Activated CD4-positive, alpha-beta memory T cell treated with anti-CD3 and anti-CD28 coated beads, Interleukin-2, amount 10 ng/mL, durations not matched to agents 7 days and 5 days (primary cell): ENCODE measurements at places on chromosomes 6 and 20. TPM values are rescaled to one million over a fixed set of nuclear protein-coding genes. Genes with fewer than 3 reads are reported as not detected.

GRCh38 chr6:56366141-56366852, 118.9 kb upstream of the COL21A1 start:
- DNase-seq: no peak
- H3K4me1 ChIP-seq: no peaks in the 10 kb centered on the region
- H3K27ac ChIP-seq: no peak overlapping the region

DNA sequence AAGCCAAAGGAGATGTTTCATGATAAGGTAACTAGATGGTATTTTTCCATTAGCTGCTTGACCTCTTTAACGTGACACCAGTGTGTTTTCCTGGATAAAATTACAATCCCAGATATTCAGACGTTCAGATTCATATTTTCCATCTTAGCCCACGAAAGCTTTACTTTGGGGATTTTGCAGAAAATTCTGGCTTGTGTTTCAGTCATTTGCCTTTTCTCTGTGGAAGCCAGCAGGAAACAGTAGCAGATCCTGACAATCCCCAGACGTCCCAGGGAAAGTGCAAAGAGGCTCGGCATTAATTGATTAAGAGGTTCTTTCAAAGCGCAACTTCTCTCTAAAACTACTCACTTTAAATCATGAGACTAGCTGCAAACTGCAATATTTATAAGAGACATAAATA, 243.6 kb downstream of the UST start:
- no peaks in the 10 kb centered on the region for H3K27me3 ChIP-seq
- H3K27ac ChIP-seq: no peak overlapping the region
- H3K4me3 ChIP-seq: no peak overlapping the region
- no peak for DNase-seq

MDFI gene
- total RNA-seq: not detected

DHX16 gene
- 37.6 TPM for total RNA-seq

DNA sequence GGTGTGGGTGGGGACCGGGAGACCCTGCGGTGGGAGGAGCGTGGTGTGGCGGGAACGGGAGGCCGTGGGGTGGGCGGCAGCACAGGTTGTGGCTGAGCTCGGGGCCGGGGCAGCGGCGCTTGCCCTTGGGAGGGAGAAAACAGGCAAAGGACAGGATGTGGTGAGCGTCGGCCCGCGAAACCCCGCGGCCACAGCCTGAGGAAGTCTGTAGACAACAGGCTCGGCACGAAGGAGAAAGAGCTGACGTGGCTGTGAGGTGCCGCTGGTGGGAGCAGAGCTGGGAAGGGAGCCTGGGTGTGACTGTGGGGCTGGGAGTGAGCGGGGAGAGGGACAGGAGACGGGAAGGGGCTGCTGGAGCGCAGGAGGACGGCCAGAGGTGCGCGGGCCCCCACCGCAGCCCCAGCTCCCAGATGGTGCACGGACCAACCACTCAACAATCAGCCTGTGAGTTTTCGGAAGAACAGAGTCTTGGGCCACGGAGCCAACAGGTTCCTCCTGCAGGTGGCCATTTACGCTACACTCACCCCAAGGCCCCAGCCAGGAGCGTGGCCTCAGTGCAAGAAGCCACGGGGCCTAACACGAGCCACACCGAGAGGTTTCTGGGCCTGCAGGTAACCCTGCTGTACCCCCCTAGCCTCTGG, 202.8 kb downstream of the DLL1 start:
- H3K27me3 ChIP-seq: no peaks in the 10 kb centered on the region
- DNase-seq: peak; percentile 81
- peak overlapping the region; percentile 83 for H3K4me3 ChIP-seq
- peak overlapping the region; percentile 96 for H3K27ac ChIP-seq

GRCh38 chr6:109255946-109256640, 126.2 kb downstream of the CD164 start:
- peaks cover 4% of the 10 kb centered on the region for H3K27me3 ChIP-seq
- no peaks in the 10 kb centered on the region for H3K4me1 ChIP-seq
- no peak overlapping the region for H3K4me3 ChIP-seq

DNA sequence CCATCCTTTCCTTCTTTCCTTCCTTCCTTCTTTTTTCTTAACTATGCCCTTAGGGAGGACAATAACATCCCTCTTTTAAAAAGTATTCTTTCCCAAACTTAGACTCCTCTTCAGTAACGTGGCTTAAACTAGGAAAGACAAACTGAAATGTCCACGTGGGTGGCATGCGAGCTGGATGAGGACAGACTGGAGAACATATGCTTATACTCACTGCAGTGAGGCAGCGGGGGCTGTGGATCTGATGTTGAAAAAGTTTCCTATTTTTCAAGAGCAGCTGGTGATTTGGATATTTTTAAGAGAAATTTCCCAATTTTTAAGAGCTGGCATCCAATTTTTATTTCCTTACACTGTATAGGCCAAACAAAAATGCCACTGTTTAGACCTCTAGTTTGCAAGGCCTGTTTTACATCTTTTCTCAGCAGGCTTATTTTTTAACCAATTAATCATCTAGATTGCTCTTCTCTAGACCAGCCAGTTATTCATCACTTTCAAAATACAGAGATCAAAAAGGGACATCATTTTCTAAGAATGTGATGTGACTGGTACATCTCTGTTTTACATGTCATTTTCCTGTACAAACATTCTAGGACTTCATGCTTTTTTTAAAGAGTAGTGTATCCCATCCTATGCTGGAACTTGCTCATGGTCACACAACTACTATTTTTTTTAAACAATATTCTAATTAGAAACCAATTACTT, 226.5 kb downstream of the BTBD9 start:
- H3K4me1 ChIP-seq: peaks cover 6% of the 10 kb centered on the region
- no peak overlapping the region for H3K27ac ChIP-seq
- no peak overlapping the region for H3K4me3 ChIP-seq
- DNase-seq: no peak
- H3K27me3 ChIP-seq: no peaks in the 10 kb centered on the region
- no peaks in the 10 kb centered on the region for H3K36me3 ChIP-seq

DNA sequence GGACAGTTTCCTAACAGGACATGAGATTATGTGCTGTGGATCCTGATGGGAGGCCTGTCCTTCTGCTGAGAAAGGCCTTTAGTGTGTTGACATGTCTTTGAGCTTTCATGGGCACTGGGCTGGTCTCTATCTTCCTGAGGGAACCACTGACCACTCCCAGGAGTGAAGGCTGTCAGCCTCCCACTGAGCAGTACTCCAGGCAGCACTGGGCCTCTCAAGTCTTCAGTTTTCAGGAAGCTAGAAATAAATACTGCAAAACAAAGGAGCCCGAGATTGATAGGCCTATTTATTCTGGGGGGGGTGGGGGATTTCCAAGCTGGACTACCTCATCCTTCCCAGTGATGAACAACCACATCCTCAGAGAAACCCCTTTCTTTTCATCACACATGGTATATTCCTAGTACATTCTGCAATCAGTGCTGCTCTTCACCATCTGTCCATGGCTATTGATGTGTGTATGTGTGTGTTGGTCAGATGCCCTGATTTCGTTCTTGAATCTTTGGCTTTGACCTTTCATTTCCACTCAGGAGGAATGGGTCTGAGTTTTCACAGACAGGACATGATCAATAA, 180.9 kb upstream of the SPTLC3 start:
- H3K36me3 ChIP-seq: no peaks in the 10 kb centered on the region
- no peaks in the 10 kb centered on the region for H3K27me3 ChIP-seq
- H3K27ac ChIP-seq: no peak overlapping the region
- no peak for DNase-seq
- no peaks in the 10 kb centered on the region for H3K4me1 ChIP-seq

ZNF311 gene
- total RNA-seq: 0.65 TPM

DNA sequence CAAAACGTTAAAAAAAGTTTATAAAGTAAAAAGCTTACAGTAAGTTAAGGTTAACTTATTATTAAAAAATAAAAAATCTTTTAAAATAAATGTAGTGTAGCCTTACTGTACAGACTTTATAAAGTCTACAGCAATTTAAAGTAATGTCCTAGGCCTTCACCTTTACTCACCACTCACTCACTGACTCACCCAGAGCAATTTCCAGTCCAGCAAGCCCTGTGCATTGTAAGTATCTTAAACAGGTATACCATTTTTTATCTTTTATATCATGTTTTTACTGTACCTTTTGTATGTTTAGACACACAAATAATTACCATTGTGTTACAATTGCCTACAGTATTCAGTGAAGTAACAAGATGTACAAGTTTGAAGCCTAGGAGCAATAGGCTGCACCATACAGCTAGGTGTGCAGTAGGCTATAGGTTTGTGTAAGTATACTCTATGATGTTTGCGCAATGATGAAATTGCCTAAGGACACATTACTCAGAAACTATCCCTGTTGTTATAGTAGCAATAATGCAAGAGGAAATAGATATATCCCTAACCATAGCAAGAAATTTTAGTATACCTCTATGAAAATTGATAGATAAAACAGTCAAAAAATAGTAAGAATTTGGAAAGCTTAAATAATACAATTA, 39.5 kb downstream of the FBXO5 start:
- no peaks in the 10 kb centered on the region for H3K36me3 ChIP-seq
- DNase-seq: no peak
- H3K4me3 ChIP-seq: no peak overlapping the region
- peaks cover 2% of the 10 kb centered on the region for H3K4me1 ChIP-seq

MBOAT1 gene
- 27.1 TPM for total RNA-seq

GRCh38 chr6:128413291-128413690, 107.1 kb downstream of the PTPRK start:
- no peaks in the 10 kb centered on the region for H3K4me1 ChIP-seq
- no peaks in the 10 kb centered on the region for H3K27me3 ChIP-seq
- no peak overlapping the region for H3K27ac ChIP-seq
- no peak for DNase-seq

TOX2 gene
- 4.6 TPM for total RNA-seq

MEI4 gene
- total RNA-seq: not detected

CST5 gene
- total RNA-seq: not detected

GRCh38 chr6:2581611-2582010, 169.1 kb downstream of the MYLK4 start:
- no peaks in the 10 kb centered on the region for H3K36me3 ChIP-seq
- no peaks in the 10 kb centered on the region for H3K4me1 ChIP-seq
- no peak overlapping the region for H3K4me3 ChIP-seq
- H3K27ac ChIP-seq: no peak overlapping the region
- no peak for DNase-seq

DNA sequence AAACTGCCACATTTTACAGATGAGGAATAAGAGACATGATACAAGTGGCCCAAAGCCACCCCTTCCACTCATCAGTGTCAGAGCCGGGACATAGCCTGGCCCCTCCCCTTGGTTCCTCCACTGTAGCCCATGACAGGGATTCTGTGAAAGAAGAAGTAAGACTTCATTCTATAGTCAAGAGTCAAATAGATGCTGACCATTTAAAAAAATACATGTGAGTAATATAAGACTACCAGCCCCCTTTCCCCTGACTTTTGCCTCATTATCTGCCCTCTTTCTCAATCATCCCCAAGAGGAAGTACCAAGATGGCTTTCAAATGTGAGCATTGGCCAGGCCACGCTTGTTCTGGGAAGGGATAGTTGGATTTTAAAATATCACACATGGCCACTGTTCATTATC, 57.8 kb upstream of the TAB2 start:
- H3K27me3 ChIP-seq: no peaks in the 10 kb centered on the region
- peaks cover 11% of the 10 kb centered on the region for H3K4me1 ChIP-seq
- no peak for DNase-seq
- H3K4me3 ChIP-seq: no peak overlapping the region

DNAH8 gene
- total RNA-seq: 0.05 TPM

DNA sequence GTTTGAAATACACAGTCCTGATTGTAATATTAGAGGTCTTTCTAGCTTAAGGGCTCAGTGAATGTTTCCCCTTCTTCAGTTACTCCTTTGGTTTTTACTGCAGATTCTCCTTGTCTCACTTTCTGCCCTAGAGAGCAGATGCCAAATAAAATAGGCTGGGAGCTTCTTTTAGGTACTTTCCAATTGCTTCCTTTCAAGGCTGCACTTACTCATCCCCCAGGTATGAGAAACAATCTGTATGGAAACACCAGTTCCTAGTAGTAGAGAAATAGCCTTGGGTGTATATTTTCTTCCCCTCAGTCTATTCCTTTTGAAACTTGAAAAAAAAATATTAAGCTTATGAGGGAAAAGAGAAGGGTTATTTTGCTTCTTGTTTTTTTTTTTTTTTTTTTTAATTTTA, 139.7 kb downstream of the PAK5 start:
- no peak overlapping the region for H3K4me3 ChIP-seq
- no peak for DNase-seq
- H3K36me3 ChIP-seq: no peaks in the 10 kb centered on the region
- no peaks in the 10 kb centered on the region for H3K4me1 ChIP-seq
- H3K27ac ChIP-seq: no peak overlapping the region
- H3K27me3 ChIP-seq: no peaks in the 10 kb centered on the region

DNA sequence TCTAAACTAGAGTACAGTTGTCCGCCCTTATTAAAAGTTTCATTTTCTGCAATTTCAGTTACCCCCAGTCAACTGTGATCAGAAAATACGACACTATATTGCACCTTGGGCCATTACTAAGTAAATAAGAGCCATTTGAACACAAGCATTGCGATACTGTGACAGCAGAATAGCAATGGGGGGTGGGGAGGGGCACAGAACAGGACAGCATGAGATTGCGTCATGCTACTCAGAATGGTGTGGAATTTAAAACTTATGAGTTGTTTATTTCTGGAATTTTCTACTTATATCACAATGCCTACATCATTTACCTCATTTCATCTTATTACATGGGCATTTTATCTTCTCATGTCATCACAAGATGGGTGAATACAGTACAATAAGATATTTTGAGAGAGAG, 166.3 kb downstream of the MANEA start:
- no peak for DNase-seq
- H3K36me3 ChIP-seq: no peaks in the 10 kb centered on the region
- no peak overlapping the region for H3K4me3 ChIP-seq
- no peaks in the 10 kb centered on the region for H3K4me1 ChIP-seq
- no peak overlapping the region for H3K27ac ChIP-seq

GSTA1 gene
- total RNA-seq: not detected

- no peak for DNase-seq
- H3K36me3 ChIP-seq: no peaks in the 10 kb centered on the region
- H3K4me3 ChIP-seq: no peak overlapping the region
- H3K4me1 ChIP-seq: peaks cover 54% of the 10 kb centered on the region
- peaks cover 49% of the 10 kb centered on the region for H3K27me3 ChIP-seq
- H3K27ac ChIP-seq: no peak overlapping the region
Observed at GRCh38 chr20:44071057-44071456, 115.9 kb downstream of the JPH2 start.

SOX4 gene
- 0.20 TPM for total RNA-seq

DOK5 gene
- total RNA-seq: not detected

GRCh38 chr6:27608916-27609883, 136.3 kb upstream of the ZNF184 start:
- no peak overlapping the region for H3K27ac ChIP-seq
- no peaks in the 10 kb centered on the region for H3K36me3 ChIP-seq
- no peak overlapping the region for H3K4me3 ChIP-seq
- H3K27me3 ChIP-seq: peaks cover 38% of the 10 kb centered on the region

BMP6 gene
- total RNA-seq: not detected

HSD17B8 gene
- 11.4 TPM for total RNA-seq

- H3K4me3 ChIP-seq: no peak overlapping the region
- no peaks in the 10 kb centered on the region for H3K36me3 ChIP-seq
- H3K27me3 ChIP-seq: peaks cover 15% of the 10 kb centered on the region
Observed at GRCh38 chr6:111105578-111105977, 18.3 kb downstream of the SLC16A10 start.

GRCh38 chr20:3696745-3697587, 15.2 kb upstream of the ADAM33 start:
- H3K27me3 ChIP-seq: no peaks in the 10 kb centered on the region
- no peak for DNase-seq
- no peak overlapping the region for H3K27ac ChIP-seq
- no peaks in the 10 kb centered on the region for H3K4me1 ChIP-seq
